Endothelial cell of umbilical vein (primary cell): ENCODE measurements at places on chromosomes 7 and 10. TPM values are rescaled to one million over a fixed set of nuclear protein-coding genes. Genes with fewer than 3 reads are reported as not detected.

GRCh38 chr7:34612661-34613060, 45.4 kb upstream of the NPSR1 start:
- no peak for DNase-seq

The DEPP1 gene
- 318 and 364 TPM in 2 replicates for total RNA-seq

DNA sequence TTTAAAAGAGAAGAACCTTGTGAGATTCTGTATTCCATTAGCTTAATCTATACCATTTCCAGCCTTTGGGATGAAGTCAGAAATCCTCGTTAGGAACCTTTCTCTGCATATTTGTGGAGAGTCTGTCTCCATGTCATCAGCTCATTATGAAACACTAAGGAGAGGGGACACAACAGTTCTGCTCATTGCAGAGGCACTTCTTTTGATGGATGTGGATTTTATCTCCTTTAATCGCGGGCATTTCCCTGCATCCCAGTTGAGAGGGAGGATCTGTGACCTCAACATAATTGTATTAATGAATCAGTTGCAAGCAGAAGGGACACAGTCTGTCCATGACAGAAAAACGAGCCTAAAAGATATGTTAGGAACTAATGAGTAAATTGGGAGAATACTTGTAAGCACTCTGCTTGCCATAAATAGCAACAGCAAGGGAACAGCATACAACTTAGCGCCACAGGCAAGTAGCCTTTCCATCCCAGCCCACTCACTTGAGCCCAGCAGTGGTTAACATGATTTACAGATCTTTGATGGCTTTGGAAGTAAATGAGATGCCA, 37.9 kb downstream of the SORCS1 start:
- DNase-seq = no peak

- no peak for DNase-seq
Observed at GRCh38 chr10:24451325-24451820, 242.4 kb downstream of the KIAA1217 start.

DNA sequence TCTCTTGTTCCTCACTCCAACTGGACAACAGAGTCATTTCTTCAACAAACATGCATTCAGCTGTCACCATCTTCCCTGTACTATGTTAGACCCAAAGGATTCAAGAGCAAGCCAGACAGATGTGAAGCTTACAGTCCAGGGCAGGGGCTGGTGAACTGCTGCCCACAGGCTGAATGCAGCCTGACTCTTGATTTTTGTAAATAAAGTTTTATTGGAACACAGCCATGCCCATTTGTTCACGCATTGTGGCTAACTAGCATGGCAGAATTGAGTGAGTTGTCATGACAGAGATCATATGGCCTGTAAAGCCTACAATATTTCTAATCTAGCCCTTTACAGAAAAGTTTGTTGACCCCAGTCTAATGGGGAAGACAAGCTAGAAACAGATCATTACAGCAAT, 208.7 kb downstream of the EMX2 start:
- no peak for DNase-seq

The PDIA4 gene
- total RNA-seq = 306 and 308 TPM in 2 replicates
